ENCODE measurements at places on chromosomes 4 and X.
A peak's percentile ranks its signal among the peaks of the same experiment; 100 is the strongest.

GRCh38 chr4:102799816-102800215, 27.5 kb downstream of the UBE2D3 start:
- DNase-seq = no peak

- peak; percentile 7 for DNase-seq
Measured at GRCh38 chrX:51496501-51497291, at the start of gene NUDT11. TSS of gene NUDT11 (minus strand) at chrX:51496592. CDS start at chrX:51496444, 148 bp downstream.

GRCh38 chr4:99617374-99617773, 40.3 kb downstream of the C4orf54 start:
- DNase-seq = no peak

DNA sequence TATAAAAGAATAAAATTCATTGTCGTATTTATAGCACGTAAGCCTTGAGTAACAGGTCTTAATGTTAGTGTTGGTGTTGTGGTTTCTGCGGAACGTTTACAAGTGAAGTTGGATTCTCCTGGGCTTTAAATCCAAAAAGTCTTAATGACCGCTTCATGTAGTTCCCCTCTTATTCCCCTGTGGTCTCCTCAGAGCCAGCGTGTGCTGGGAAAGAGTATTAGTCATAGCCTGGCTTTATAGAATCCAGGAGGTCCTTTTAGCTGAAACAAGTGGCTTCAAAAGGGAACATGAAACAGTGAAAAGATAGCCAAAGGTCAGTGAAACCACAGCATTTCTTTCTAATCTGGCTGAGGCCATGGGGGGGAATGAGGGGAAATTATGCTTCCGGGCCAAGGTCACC, 79.1 kb downstream of the CLCN4 start:
- DNase-seq = no peak

- no peak for DNase-seq
Measured at GRCh38 chr4:6270636-6271121, 1.0 kb downstream of the WFS1 start.

- no peak for DNase-seq
Measured at GRCh38 chr4:133058701-133059100, 90.4 kb upstream of the PCDH10 start.

GRCh38 chrX:67720344-67720743, 176.5 kb downstream of the AR start:
- DNase-seq = no peak

- DNase-seq = no peak
Measured at GRCh38 chrX:38985375-38985774, 184.1 kb downstream of the MID1IP1 start.

- DNase-seq = no peak
Measured at GRCh38 chr4:165088366-165088765, 24.3 kb downstream of the TMEM192 start.

DNA sequence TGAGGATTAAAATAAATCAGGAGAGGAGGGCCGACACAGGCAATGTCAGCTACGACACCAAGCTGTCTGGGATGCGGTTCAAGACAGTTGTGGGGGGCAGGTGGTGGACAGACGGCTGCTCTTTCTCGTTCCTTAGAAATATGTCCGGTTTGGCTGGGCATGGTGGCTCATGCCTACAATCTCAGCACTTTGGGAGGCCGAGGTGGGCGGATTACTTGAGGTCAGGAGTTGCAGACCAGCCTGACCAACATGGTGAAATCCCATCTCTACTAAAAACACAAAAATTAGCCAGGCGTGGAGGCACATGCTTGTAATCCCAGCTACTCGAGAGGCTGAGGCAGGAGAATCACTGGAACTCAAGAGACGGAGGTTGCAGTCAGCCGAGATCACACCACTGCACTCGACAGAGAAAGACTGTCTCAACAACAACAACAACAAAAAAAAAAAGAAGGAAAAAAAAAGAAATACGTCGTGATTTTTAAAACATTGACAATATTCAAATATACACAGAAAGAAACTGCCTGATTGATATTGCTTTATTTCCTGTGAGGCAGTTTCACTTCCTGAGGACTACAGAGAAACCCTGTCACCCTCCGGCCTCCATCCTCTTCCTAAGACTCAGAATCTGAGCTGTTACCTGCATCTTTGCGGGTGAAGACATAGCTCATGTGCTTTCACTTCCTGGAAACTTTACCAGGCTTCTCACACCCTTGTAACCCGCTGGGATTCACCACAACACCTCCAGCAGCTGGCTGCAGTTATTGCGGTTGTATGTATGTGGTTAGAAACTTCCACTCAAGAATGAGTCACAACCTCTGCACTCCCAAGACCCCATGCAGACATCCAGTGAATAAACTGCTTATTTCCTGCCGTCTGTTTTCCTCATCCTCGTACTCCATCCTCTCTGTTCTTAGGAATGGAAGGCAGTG, 63.8 kb upstream of the STS start:
- DNase-seq = peak; percentile 37

DNA sequence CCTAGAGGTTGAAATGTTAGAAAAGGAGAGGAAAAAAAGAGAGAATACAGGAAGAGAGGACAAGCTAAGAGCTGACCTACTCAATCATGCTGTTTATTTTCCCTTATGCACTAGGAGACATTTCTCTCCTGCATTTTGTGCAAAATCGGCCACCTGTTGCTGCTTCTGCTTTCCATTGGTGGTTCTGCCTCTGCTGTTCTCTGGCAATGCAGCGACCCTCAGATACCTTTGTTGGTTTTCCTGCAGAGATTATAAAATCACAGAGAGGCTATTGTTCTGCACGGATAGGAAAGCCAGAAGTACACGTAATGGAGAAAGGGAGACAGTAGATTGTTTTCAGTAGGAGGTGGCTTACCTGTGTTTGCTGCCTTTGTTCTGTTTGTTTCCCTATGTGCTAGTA, 108.9 kb downstream of the UNC5C start:
- DNase-seq = no peak

DNA sequence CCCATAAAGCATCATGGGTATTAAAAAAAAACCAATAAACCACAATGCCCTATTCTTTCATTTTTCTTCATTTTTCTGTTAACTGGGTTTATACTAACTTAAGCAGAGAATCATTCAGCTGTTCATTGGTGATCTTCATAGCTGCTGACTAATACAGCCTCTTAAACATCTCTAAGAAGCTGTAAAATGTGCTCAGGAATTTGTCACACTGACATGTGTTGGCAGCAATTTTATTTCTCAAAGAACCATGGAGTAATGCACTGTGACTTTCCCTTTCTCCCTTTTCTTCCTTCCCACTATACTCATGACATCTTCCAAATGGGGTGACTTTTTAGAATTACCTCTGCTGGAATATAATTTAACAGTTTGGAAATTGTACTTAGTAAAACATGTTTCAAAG, 315.4 kb downstream of the ANTXR2 start:
- DNase-seq = no peak

DNA sequence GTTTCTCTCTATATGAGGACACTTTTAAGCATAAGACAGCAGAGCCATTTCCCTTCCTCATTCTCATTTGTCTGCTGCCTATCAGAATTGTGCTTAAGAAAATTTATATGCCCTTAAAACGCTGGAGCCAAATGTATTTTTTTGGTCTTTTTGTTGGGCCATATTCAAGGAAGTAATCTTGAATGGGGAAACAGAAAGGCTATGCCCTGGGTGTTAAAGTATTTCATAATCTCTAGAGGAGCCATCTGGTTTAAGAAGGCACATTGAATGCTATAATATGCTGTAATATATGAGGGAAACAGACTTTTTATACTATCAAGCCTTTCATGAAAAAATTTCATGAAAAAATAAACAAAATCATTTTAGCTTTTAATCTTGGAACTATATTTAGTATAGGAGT, 4.3 kb downstream of the DMD start:
- no peak for DNase-seq

DNA sequence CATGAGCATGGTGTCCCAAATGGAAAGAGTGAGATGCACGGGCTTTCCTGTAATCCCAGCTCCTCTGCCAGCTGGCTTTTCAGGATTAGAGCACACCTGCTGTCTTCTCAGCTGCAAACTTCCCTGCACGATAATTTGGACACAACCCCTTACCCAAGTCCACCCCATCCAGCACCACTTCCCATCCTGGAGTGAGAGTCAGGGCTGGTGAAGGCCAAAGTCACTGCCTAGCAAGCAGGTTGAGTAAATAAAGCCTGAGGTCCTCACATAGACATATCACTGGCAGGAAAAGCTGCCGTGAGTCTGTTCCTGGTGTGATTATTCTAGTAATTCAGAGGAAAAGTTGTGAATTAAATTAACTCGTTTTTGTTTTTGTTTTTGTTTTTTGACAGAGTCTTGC, 113.9 kb upstream of the MBNL3 start:
- no peak for DNase-seq

- DNase-seq = no peak
Measured at GRCh38 chr4:17426222-17426621, 85.7 kb downstream of the QDPR start.

DNA sequence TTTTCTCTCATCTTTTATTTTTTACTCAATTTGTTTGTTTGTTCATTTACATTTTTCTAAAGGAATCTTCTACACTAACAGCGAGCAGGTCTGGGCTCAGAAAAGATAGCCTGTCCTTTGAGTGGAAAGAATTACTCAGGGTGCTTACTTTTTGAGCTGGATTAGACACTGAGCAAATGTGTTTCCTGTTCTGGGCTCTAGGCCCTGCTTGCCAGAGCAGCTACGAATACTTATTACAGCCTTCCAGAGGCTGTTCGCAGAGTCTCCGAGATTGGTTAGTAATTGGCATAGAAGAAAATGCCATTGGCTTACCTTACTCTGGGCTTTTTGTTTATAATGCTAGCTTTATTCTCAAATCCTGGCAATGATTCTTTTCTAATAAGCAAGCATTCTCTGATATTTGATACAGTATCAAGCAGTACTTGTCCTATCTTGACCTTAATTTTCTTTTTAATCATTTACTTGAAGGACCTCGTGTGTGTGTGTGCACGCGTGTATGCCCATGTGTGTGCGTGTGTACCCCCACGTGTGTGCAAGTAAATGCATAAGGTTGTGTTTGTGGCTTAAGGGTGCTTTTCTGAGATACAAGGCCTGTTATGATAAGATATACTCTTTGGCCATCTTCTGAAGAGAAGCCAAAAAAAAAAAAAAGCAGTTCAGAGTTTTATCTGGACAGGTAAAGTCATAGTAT, 76.2 kb upstream of the GRXCR1 start:
- no peak for DNase-seq

DNA sequence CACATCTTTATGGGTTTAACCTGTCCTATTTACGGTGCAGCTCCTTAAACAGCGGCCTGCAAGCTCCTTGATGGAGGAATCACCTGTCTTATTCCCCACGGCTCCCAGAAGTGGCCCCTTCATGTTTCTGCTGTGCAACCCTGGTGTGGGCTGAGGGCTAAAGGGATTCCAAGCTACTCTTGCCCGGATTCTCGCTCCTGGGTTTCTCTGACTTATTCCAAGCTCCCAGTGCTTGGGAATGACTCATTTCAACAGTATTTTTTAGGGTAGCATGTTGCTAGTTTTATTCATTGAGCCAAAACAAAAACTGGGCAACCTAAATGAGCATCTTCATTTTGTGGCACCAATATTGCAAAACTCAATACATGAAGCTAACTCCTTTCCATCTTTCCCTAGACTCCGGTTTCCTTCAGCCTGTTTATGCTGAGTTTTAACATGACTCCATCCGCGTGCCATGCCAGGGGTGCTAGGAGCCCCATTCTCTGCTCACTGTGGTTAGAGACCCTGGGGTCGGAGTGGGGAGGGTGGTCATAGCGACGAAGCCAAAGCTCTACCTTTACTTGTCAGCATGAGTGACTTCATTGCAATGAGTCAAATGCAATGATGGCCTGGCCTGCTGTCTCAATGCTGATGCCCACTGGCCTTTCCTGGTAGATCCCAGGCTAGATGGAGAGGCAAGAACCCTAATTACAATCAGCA, 349.7 kb downstream of the NR3C2 start:
- DNase-seq = no peak

- no peak for DNase-seq
Measured at GRCh38 chr4:18405054-18405453, 383.5 kb upstream of the LCORL start.

DNA sequence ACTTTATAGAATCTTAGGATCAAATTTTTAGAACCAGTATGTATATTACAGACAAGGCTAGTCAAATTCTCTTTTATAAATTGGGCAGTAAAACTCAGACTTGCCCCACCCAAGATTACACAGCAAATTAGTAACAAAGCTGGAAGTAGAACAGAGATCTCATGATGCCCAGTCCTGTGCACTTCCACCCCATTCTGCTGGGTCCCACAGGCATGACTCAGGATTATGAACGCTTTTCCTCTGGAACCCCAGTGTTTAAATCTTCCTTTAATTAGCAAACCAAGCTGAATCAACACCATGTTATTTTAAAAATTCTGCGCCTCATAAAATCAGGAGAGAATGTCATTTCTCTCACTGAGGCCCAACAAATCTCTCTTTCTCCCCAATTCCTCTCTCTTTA, 1.5 kb upstream of the IL13RA2 start:
- no peak for DNase-seq

- DNase-seq = no peak
Measured at GRCh38 chr4:112916868-112917267, 132.6 kb upstream of the ANK2 start.

DNA sequence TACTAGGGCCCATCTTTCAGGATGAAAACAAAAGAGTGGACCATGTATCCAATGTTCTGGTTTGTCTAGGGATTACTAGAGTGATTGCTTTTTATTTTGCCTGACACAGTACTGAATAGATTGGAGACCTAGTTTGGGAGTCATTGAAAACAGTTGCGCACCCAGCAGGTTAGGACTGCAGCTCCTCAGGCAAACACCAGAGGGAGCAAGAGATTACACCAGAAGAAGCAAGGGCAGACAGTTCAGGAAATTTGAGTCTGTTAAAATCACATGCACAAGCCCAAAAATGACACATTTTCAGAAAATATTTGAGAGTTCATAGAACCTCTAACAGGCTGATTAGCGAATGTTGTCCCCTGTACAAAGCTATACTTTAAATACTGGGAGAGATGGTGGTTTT, 55.6 kb downstream of the CYLC1 start:
- no peak for DNase-seq

GRCh38 chr4:138111462-138112000, 130.6 kb downstream of the SLC7A11 start:
- DNase-seq = no peak

DNA sequence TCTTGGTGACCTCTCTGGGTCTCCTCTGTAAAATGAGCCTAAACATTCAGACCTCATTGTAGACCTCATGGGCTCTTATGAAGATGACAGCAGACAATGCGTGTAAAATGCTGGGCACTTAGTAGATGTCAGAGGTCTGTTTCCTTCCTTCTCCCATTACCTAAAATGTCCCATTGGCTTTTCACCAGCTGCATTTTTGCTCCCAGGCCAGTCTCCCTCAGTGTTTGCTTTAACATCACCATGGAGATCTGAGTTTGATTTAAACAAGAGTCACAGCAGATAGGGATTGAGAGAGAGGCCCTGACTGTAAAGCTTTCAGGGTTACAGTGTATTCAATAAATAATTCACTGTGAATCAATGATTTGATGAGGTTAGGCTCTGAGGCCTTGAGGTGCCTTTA, 24.3 kb downstream of the PSAPL1 start:
- no peak for DNase-seq

Measured in activated CD8-positive, alpha-beta memory T cell treated with anti-CD3 and anti-CD28 coated beads for 4 hours (primary cell).